ENCODE measurements at places on chromosomes 7 and 10.

- no peak for DNase-seq
Observed at GRCh38 chr10:104589431-104589830, 51.7 kb upstream of the SORCS3 start.

GRCh38 chr7:44633254-44634186 is 27.1 kb downstream of the OGDH start:
- DNase-seq = peak; percentile 69

DNA sequence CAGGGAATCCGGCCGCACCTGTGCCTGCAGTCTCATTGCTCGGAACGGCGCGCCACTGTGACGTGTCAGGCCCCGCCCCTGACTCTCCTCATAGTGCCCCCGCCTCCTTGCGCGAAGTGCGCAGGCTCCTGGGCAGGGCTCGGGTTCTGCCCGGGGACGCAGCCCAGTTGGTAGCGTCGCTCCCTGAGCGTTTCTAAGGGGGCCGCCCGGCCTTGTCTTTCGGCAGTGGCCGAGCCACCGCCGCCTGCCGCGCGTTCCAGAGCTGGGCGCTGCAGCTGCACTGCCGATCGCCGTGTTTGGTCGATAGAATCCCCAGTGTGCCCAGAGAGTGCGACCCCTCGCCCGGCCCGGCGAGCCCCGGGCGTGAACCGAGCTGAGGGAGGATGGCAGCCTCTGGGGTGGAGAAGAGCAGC is at the start of gene KLHL7:
Gene KLHL7, plus strand, starts transcription at position 142 of the 413 bp plus-strand sequence. Its CDS starts 242 bp downstream, at position 384.
- DNase-seq = peak; percentile 96

GRCh38 chr10:76311752-76312636 is 880.6 kb downstream of the LRMDA start:
- no peak for DNase-seq

GRCh38 chr7:3042861-3043489 is 692 bp downstream of the CARD11 start:
- no peak for DNase-seq

- no peak for DNase-seq
Observed at GRCh38 chr7:70700941-70701425, 431.0 kb upstream of the GALNT17 start.

DNA sequence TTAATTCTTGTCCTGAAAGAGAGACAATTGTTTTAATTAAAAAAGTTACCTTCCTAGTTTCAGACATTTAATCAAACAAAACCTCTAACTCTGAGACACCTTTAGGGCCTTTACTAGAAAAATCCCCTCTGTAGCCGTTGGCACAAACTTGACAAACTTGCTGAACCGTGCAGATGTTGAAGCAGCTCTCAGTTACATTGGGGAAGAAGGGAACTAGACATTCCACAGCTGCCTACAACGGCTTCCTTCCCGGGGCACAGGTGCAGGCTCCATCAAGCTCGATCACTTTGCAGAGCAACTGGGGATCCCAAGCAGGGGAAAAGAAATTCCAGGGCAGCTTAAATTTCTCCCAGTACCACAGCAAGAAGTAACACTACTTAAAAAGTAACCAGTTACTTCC is 141.3 kb downstream of the SKAP2 start:
- DNase-seq = no peak

- DNase-seq = no peak
Observed at GRCh38 chr10:29471544-29471859, 163.3 kb downstream of the SVIL start.

DNA sequence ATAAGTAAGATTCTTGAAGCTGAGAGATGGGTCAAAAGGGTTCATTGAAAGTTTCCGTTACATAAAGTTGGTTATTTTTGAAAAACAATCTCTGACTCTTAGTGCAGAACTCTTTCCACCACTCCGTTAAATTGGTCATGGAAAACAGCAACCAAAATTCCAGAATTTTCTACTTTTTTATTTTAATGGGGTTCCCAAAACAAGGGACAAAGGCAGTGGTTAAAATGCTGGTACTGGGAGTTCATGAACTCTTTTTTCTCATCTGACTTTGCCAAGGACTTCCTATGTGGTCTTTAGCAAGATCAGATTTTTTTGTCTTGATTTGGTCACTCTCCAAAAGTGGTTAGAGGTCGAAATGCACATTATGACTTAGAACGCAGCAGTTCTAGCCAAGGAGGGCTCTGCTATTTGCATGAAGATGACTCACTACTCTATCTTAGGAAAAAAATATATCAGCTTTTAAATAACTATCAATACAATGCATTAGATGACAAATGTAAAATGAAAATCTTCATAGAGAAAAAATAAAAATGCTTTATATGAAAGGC is 145.7 kb downstream of the REEP3 start:
- no peak for DNase-seq

DNA sequence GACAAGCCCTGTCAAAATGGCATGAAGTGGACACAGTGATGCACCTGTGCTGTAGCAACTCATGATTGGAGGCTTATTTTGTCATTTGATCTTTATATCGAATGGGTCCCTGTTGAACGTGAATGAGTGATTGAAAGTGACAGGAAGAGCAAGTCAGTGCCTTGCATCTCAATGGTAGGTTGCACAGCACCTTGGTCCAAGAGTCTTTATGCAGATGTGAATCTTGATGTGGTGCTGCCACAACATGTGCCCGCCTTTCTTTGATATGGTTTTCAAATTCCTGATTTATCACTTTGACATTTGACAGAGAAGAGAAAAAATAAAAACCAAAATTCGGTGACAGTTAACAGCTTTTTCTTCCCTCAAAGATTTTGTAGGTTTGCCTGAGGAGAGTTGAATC is 1182.4 kb downstream of the DNAJB9 start:
- DNase-seq = no peak

DNA sequence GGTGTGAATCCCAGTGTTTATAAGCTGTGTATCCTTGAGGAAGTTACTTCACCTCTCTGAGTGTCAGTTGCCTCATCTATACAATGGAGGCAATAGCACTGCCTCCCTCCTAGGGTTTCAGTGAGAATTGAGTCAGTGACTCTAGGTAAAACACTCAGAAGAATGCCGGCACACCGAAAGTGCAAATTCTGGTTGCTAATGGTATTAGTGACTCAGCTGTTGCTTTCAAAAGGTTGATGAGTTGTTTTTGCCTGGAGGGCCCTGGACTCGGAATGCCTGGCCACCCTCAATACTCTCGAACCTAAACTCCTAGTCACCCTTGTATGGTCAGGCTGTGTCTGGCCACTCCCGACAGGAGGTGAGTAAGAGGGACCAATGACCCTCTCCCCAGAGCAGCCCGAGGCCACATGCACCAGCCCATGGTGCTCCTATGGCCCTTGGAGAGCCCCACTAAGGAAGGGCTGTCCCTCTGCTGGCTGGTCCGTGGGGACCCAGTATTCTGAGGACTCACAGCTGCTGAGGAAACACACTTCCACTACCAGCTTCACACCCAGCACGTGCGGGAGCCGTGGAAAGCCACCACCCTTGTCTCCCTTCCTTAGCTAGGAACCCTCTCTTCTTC is 60.2 kb downstream of the CALML3 start:
- no peak for DNase-seq

GRCh38 chr7:41149576-41149975 is 553.3 kb downstream of the INHBA start:
- no peak for DNase-seq

DNA sequence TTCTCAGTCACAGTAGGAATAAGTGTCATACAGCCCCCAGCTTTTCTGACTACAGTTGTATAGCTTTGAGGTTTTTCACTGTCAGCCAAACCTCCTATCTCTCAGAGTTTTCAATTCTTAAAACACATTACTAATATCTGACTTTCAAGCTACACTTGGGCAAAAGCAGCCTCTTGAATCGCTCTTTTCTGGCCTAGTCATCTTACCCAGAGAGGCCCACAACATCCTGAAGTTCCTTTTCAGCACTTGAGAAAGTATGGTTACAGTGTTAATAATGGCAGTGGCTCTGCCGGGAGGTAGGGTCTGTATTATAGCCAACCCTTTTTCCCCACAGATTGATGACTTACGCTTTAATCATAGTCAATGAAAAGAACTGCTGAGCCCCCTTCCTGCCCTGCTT is 181.0 kb downstream of the LRRC4 start:
- DNase-seq = no peak

GRCh38 chr7:5420067-5420880 is 3.4 kb downstream of the TNRC18 start:
- DNase-seq = peak; percentile 46

GRCh38 chr7:158676906-158677305 is 27.7 kb downstream of the NCAPG2 start:
- DNase-seq = no peak

DNA sequence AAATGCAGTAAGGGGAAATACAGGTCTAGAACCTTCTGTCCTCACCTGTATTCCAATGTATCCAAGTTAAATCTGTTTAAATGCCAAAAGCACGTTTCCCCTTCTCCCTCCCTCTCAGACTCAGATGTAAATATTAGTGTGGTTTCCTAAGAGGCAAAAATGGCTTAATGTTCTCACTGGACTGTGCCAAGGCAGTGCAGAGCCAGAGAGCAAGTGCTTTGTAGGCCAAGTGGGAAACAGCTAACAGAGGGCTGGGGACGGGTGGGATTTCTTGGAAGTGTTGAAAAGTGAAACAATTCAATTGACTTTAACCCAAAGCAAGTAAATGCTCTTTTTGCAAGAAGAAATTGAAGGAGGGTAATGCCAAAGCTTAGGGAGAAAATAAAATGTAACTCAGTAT is 103.1 kb downstream of the GSAP start:
- no peak for DNase-seq

All from G401 (cell line).